ENCODE measurements at places on chromosomes 7 and 10.

GRCh38 chr7:19482628-19483027 is 226.2 kb downstream of the POLR1F start:
- DNase-seq: no peak

GRCh38 chr7:40715053-40715430 is 580.2 kb downstream of the SUGCT start:
- DNase-seq: no peak

GRCh38 chr10:85874208-85874607 is 492.4 kb downstream of the GRID1 start:
- no peak for DNase-seq

DNA sequence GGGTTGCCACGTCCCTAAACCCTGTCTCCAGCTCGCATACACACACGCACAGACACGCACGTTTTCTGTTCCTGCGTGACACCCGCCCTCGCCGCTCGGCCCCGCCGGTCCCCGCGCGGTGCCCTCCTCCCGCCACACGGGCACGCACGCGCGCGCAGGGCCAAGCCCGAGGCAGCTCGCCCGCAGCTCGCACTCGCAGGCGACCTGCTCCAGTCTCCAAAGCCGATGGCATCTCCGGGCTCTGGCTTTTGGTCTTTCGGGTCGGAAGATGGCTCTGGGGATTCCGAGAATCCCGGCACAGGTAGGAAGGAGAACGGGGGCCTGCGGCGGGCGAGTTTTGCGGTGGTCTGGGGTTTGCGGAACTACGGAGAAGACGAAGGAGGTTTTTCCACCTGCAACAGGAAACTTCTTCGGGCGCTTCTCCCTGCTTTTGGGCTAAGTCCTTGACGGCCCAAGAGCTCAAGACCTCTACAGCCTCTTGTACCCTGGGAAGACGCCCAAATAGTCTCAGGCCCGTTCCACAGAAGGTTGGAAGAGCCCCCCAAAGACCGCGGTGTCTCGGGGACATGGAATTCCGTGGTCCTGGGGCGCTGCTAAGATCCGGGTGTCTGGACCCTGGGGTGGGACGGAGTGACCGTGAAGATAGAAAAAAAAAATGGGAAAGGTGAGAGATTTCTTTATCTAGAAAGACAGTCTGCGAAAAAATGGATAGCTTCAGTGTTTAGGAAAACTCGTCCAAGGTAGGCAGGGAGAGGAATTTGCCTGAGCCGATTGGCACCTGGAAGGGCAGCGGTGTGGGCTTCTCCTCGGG is at the start of gene GAD2:
GAD2 (plus strand) TSS at position 190 of the 811 bp plus-strand sequence; CDS start at position 226, 36 bp downstream.
- DNase-seq: no peak
